ENCODE measurements at places on chromosomes 2 and 18.

DNA sequence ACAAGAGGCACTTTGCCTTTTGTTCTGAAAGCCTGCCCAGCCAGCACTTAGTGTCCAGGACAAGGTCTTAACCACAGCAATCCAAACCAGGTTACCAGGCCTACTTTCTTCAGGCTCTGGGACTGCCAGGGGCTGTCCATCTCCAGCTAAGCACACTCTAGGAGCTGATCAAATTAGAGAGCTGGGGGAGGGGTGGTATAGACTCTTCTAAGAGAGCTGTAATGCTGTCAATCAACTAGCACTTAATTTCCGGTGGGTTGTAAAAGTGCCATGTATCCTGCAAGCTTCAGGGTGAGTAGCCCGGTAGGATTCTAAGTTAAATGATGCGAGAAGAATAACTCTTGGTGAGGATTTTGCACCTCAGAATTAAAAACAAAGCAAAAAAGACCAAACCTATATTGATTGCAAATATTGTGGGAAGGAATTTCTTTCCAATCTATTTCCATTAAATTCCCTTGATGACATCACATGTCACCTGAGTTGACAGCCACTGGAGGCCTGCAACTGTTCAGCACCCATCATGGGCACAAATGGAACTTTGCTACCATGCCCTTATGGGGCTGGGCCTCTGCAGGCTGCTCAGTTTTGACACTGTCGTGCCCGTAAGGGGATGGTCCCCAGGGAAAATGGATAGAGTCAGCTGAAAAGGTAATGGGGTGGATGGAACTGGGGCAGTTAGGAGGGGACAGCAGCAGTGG is 8.7 kb upstream of the COX7A2L start:
- no peak for DNase-seq

- DNase-seq = no peak
Observed at GRCh38 chr2:230874456-230874855, 9.7 kb downstream of the ITM2C start.

GRCh38 chr2:96329456-96329855 is 4.3 kb downstream of the ITPRIPL1 start:
- DNase-seq = no peak

- DNase-seq = no peak
Observed at GRCh38 chr2:817336-818015, 133.2 kb upstream of the SNTG2 start.

DNA sequence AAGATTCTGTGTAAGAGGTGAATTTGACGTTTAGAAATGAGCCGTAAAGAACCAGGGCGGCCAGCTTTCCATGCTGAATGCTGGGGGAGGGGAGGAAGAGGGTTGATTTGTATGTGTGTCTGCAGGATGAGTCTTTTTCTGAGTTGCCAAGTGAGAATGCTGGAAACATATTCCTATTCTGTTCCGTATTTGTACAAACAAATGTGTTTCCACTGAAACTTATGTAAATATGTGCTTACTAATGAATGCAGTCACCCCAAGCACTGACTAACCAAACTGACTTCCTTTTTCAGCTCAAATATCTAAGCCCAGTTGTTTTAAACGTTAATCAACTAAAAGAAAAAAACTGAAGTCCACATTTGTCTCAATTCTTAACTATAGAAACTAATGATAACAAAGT is 74.9 kb upstream of the APCDD1 start:
- no peak for DNase-seq

Measured in non-pigmented ciliary epithelial cell (primary cell).